ENCODE measurements at places on chromosomes 13 and 19.

- no peak for DNase-seq
These were observed 231.9 kb downstream of the KCTD12 start for GRCh38 chr13:76654263-76654662.

GRCh38 chr19:33461256-33462111 is 60.1 kb downstream of the PEPD start:
- DNase-seq: no peak

DNA sequence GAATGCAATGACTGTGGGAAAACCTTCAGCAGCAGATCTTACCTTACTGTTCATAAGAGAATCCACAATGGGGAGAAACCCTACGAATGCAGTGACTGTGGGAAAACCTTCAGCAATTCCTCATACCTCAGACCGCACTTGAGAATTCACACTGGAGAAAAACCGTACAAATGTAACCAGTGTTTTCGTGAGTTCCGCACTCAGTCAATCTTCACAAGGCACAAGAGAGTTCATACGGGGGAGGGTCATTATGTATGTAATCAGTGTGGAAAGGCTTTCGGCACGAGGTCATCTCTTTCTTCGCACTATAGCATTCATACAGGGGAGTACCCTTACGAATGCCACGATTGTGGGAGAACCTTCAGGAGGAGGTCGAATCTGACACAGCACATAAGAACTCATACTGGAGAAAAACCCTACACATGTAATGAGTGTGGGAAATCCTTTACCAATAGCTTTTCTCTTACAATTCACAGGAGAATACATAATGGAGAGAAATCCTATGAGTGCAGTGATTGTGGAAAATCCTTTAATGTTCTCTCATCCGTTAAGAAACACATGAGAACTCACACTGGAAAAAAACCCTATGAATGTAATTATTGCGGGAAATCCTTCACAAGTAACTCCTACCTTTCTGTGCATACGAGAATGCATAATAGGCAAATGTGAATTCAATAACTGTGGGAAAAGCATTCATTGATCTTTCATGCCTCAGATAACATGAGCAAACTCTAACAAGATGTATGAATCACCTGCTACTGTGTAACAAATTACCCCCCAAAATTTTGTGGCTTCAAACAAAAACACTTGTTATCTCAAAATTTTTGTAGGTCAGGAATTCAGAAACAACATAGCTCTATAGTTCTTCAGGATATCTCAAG is 13.8 kb downstream of the ZNF557 start:
- no peak for DNase-seq

DNA sequence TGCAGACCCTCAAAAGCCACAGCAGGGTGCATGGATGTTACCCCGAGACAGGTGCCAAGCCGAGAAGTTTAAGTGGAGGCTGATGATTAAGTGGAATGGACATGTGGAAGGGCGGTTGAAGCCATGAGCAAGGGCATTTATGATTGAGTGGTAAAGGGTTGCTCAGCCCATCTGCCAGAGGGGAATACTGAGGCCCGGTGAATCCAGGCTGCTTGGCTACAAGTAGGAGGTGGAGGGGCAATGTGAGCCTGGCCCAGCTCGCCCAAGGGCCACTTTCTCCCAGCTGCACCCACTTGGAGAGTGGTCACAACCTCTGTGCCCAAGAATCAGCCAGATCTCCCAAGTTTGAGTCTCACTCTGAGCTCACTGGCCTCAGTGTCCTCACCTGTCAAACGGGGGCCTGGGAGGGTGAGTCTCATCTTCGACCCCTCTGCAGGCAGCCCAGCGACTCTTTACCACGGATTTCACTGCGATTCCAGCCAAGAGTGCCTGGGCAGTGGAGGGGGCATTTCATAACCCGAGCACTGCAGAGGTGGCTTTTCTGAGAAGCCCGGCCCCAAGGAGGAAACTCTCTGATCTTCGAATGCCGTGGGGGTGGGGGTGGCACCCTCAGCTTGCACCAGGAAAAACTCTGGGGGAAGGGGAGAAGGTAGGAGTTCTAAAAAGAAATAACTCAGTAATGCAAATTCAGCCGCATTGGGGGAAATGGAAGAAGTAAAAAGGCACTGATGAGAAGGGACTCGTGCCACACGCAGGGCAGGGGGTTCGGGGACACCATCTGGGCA is 62.9 kb upstream of the KLF2 start:
- DNase-seq: no peak

DNA sequence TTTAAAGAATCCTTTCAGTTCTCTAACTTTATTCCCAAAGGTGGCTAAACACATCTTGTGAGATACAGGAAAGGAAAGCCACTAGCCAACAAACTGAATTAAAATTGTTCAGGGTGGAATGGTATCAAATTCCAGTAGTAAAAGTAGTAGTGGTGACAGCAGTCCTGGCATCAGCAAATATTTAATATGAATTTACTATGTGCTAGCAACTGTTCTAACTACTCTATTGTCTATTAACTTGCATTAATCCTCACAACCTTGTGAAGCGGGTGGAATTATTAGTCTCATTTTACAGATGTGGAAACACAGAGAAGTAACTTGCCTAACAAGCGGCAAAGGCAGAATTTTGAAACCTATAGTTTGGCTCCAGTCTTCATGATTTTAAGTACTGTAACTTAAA is 130.1 kb downstream of the KLF12 start:
- no peak for DNase-seq

GRCh38 chr19:53057904-53058580 is 13.5 kb downstream of the ERVV-2 start:
- no peak for DNase-seq

DNA sequence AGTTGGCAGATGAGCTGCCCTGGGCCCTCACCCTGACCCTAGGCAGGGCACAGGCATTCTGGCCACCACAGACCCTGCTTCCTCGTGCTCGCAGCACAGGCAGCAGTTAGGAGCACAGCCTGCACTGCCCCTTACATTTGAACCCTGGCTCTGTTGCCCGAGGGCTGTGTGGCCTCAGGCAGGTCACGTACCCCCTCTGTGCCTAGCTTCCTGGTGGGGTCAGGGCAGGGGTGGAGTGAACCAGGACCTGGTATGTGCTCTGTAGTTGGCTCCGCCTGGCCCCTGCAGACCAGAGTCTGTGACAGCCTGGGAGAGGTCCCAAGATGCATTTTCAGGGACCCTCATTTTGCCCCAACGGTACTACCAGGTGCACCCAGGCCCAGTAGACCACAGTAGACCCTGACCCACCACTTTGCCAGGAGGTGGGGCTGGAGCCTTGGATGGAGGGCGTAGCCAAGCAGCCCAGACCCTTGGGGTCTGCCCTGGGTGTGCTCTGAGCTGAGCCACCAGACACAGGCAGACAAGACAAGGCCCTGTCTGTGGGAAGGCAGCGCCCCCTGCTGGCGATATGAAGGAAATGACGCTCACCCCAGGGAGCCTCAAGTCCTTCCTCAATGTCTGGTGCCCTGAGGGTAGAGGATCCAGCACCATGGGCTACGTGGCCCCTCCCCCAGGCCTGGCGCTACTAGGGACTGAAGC is 9.1 kb downstream of the LYL1 start:
- peak; percentile 68 for DNase-seq

DNA sequence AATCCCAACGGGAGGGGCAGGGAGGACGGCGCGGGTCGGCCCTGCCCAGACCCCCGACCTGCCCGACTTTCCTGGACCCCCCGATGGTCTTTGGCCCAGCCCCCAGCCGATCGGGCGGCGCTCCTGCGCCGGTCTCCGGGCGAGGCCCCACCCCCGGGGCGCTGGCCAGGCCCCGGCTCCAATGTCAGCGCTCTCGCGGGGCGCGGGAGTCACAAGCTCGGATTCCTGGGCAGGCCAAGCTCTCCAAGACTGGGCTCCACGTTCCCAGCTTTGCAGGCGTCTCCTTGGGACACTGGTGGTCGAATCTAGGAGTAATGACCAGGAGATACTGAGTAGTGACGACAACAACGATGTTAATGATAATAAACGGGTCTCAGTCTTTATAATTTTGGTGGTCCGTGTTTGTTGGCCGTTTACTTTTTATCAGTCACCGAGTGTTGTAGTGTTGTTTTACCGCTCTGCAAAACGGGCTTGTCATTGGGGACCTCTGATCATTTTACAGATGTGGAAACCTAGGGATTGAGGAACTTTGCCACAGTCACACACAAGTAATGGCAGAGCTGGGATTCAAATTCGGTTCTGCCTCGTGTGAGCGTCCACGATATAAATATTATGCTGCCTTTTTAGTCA is 545 bp downstream of the RAD23A start:
- DNase-seq: peak; percentile 33

- no peak for DNase-seq
These were observed 78.7 kb downstream of the RNF17 start for GRCh38 chr13:24842549-24843274.

- no peak for DNase-seq
These were observed 135.3 kb upstream of the MCF2L start for GRCh38 chr13:112833551-112834257.

GRCh38 chr19:4638317-4638716 is 999 bp upstream of the TNFAIP8L1 start:
- DNase-seq: no peak

GRCh38 chr19:10713317-10713716 is 4.6 kb upstream of the DNM2 start:
- peak; percentile 57 for DNase-seq

DNA sequence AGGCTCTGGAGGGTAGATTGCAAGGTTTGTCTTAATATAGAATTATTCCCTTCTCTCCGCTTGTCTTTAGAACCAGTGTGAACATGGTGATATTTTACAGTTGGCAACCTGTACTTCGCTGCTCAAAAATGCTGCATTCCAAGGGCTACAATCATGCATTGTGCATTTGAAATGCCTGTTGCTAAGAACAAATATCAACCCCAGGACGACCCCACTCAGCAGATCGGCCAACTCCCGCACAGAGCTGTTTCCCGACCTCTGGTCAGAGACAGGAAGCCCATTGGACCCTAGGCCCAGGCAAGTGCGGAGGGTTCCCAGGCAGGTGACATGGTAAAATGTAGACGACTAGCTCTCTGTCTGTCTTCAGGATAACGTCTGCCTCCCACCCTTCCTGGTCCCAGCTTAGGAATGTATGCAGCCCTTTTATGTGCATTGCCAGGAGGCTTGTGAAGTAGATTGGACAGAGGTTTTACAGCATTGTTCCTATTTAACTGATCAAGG is 263.5 kb downstream of the FOXO1 start:
- DNase-seq: no peak

DNA sequence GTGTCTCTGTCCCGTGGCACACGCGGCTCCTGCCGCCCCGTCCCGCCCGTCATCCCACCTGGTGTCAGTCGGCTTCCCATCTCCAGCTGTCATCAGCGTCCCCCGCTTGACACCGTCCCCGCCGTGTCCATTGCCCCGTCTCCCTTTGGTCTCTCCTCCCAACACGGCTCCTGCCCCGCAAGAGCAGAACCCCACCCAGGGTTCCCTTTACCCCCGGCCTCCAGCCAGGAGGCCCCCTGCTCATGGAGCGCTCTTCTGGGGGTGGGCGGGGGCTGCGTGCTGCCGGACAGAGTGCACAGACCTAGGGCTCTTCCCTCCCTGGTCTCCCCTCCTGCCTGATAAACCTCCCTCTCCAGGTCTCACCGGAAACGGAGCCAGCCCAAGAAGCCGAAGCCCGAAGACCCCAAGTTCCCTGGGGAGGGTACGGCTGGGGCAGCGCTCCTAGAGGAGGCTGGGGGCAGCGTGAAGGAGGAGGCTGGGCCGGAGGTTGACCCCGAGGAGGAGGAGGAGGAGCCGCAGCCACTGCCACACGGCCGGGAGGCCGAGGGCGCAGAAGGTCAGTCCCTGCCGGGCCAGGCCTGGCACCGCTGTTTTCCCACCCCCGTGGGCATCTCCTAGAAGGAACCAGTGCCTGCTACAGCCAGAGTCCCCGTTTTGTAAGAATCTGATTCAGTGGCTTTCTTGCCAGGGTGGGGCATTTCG is 150.5 kb downstream of the KDM4B start:
- no peak for DNase-seq

- DNase-seq: no peak
These were observed 986.5 kb downstream of the PCDH17 start for GRCh38 chr13:58617880-58618665.

- no peak for DNase-seq
These were observed 25.4 kb downstream of the PCDH9 start for GRCh38 chr13:67204764-67205163.

DNA sequence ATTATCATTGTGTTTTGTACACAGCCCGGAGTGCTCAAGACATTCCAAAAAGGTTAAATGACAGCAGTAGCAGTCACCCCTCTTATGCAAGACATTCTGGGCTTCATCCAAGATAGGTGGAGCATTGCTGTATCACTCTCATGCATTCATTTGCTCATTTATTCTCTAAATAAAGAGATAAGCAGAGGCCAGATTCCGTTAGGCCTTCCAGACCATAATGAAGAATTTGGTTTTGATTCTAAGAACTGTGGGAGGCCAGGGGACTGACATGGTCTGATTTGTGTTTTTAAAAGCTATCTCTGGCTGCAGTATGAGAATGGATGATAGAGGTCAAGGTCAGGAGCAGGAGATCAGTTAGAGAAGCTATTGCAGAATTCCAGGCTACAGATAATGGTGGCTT is 145.8 kb downstream of the KCNRG start:
- DNase-seq: no peak
